ENCODE measurements at places on chromosomes 7 and 10. TPM values are rescaled to one million over a fixed set of nuclear protein-coding genes. Genes with fewer than 3 reads are reported as not detected.

DNA sequence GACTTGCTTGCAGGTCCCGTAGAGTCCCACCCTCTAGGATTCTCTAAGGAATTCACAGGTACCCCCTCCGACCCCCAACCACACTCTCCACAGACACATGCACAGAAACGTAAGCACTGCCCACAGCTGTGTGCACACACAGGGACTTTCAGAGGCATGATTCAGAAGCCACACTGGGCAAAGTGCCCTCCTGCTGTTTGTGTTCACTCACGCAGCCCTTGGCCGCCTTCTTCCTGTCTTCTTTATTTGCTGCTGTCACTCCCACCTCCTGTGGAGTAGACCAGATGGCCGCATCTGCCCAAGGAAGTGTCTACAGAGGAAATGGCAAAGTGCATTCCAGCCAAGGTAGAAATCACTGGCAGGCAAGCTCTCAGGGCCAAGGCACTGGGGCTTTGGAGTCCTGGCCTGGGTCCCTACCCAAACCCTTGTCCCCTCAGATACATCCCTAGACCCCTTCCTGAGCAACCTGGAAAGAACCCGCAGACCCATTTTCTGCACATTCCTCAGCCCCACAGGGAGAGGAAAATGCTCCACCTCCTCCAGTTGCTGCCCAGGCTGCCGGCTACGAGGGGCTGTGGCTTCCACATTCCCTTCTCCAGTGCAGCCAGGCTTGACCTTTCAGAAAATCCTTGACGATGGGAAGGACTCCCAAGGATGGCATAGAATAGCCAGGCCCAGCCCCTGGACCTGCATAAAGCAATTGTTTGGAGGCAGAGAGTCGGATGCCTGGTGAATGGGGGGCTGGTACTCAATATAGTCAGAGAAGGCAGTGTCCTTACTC is 21.6 kb upstream of the GIMAP8 start:
- peak; percentile 97 for DNase-seq

Gene TAF5
- 4.9 TPM for total RNA-seq

- DNase-seq, result no peak
Measured at GRCh38 chr10:132106431-132106830, 40.7 kb downstream of the JAKMIP3 start.

Gene PRSS37
- total RNA-seq, result not detected

GRCh38 chr7:47370461-47371042 is 211.4 kb downstream of the TNS3 start:
- DNase-seq, result no peak

DNA sequence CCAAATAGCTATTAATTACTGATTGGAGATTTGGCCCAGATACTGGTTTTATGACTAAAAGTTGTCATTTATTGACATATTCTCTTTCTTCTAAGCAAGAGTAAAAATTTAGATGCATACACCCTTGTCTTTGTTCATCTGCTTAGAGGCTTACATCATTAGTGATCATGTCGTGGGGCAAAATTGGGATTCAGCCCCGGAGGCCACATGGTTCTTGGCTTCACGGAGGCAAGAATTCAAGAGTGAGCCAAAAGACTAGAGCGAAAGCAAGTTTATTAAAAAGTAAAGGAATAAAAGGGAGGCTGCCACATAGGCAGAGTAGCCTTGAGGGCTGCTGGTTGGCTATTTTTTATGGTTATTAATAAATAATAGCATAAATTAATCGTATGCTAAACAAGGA is 41.1 kb downstream of the MINPP1 start:
- no peak for DNase-seq

Gene OR2A25
- not detected for total RNA-seq

DNA sequence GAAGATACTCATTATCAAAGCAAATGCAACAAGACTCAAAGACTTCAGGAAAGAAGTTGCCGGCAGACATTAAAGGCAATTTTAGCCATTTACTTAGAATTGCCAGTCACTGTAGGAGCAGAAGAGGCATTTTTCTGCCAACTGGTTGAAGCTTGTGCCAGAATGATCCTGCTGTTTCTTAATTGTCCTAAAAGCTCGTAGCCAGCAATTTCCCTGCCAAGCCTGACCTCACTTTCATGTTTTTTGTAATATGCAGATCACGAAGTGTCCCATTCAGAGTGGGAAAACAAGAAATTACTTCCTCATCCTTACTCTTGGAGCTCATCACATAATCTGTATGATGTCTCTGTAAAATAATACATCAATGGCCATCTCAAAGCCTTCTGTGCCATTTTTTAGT is 130.9 kb upstream of the ANKRD1 start:
- no peak for DNase-seq

DNA sequence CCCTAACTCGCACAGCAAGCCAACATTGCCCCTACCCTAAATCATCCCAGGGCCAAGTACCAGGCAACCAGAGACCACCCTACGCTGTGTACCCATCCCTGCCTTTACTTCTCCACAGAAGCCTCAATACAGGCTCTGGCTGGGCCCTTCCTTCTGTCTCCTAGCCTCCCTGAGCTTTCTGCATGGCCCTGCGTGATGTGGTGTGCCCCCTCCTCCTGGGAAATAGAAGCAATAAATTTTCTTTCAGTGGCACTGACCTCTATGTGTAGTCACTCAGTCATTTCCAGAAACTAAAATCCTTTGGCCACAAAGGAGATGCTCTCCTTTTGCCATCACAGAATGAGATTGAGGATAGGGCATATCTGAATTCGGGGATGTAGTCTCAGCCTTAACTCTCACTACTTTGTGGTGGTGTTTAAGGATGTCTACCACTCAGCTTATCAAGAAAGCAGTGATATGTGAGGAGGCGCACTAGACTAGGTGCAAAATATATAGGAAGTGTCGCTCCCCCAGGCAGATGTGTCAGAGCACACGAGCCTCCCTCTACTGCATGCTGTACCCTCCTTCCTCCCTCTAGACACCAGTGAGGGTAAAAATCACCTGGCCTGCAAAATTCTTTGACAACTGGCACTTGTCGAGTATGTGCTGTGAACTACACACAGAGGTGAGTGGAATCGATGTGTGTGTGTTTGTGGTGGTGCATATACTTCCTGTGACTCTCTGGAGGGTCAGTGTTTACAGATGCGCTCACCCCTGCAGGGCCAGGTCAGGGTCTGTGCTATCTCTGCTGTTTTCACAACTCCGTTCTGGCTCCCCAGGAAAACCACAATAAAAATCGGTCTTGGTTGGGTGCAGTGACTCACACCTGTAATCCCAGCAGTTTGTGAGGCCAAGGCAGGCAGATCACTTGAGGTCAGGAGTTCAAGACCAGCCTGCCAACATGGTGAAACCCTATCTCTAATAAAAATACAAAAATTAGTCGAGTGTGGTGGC is 825.9 kb upstream of the IGFBP3 start:
- peak; percentile 90 for DNase-seq

- DNase-seq, result no peak
Measured at GRCh38 chr10:4028027-4028471, 243.0 kb upstream of the KLF6 start.

DNA sequence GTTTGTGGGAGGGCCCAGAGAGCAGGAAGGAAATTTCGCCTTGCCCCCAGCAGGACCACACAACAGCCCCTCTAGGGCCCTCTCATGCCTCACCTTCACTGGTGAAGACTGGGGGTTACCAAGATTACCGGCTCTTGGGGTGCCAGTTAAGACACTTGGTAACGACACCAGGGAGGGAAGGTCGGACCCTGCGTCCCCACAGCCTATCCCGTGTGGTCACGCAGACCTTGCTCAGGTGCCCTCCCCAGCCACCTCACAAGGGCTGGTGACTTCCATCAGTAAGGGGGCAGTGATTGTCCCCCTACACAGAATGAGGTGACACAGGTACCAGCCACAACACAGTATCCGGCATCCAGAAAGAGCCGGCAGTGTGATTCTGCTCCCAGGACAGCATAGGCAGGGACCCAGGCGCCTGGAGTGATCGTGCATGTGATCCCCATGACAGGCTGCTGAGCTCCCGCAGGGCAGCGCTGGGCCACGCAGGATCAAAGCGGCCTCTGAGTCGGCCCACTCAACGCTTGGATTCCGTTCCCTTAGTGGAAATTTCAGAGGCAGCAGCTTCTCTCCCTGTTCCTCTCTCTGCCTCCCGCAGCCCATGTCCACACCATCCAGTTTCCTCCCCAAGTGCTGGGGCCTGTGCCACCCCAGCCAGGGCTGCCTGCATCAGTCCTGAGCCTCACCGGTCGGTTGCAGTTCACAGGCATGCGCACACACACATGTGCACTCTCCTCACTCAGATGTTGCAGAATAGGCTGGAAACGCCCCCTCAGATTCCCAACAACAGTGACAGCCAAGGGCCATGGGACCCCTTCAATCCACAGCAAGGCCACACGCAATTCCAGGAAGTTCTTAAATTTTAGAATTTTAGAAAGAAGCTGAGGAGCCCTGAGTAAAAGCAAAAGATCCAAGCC is 35.8 kb downstream of the CAMK2B start:
- DNase-seq, result no peak

Gene NEBL
- total RNA-seq, result 0.05 TPM

Gene WNT8B
- total RNA-seq, result not detected

Gene BRI3
- 31.6 TPM for total RNA-seq

GRCh38 chr10:96968682-96969423 is 136.8 kb downstream of the LCOR start:
- no peak for DNase-seq

GRCh38 chr10:21675157-21675796 is 141.2 kb downstream of the MLLT10 start:
- peak; percentile 13 for DNase-seq

DNA sequence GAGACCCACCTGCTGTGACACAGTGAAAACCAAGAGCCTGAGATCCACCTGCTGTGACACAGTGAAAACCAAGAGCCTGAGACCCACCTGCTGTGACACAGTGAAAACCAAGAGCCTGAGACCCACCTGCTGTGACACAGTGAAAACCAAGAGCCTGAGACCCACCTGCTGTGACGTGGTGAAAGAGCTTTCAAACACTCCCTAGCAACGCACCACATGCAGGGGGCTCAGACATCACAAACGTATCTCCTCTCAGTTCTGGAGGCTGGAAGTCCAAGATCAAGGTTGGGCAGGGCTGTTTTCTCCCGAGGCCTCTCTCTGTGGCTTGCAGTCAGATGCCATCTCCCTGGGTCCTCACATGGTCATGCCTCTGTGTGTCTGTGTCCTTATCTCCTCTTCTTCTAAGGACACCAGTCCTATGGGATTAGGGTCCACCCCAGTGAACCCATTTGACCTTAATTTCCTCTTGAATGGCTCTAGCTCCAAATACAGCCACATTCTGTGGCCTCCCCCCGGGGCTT is 43.8 kb downstream of the INSIG1 start:
- DNase-seq, result no peak

DNA sequence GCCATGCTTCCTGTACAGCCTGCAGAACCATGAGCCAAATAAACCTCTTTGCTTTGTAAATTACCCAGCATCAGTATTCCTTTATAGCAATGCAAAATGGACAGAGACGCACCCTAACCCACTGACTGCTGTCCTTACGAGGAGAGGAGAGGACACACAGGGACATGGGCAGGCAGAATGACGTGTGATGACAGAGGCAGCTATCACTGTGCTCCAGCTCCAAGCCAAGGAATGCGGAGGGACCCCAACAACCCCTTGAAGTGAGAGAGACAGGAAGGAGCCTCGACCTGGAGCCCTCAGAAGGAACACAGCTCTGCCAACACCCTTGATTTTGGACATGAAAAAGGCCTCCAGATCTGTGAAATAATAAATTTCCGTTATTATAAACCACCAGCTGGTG is 46.6 kb upstream of the EBF3 start:
- no peak for DNase-seq

Gene EGFR
- 28.7 TPM for total RNA-seq

Gene KIAA1217
- 2.7 TPM for total RNA-seq

GRCh38 chr10:124962421-124962820 is 20.5 kb downstream of the ZRANB1 start:
- DNase-seq, result peak; percentile 23

All from M059J (cell line).